ENCODE measurements at places on chromosomes 3 and 15. TPM values are rescaled to one million over a fixed set of nuclear protein-coding genes. Genes with fewer than 3 reads are reported as not detected.

- DNase-seq: no peak
Measured at GRCh38 chr15:75732177-75732808, 19.6 kb upstream of the CSPG4 start.

GRCh38 chr3:87634426-87634825, 358.0 kb upstream of the POU1F1 start:
- no peak for DNase-seq

DNA sequence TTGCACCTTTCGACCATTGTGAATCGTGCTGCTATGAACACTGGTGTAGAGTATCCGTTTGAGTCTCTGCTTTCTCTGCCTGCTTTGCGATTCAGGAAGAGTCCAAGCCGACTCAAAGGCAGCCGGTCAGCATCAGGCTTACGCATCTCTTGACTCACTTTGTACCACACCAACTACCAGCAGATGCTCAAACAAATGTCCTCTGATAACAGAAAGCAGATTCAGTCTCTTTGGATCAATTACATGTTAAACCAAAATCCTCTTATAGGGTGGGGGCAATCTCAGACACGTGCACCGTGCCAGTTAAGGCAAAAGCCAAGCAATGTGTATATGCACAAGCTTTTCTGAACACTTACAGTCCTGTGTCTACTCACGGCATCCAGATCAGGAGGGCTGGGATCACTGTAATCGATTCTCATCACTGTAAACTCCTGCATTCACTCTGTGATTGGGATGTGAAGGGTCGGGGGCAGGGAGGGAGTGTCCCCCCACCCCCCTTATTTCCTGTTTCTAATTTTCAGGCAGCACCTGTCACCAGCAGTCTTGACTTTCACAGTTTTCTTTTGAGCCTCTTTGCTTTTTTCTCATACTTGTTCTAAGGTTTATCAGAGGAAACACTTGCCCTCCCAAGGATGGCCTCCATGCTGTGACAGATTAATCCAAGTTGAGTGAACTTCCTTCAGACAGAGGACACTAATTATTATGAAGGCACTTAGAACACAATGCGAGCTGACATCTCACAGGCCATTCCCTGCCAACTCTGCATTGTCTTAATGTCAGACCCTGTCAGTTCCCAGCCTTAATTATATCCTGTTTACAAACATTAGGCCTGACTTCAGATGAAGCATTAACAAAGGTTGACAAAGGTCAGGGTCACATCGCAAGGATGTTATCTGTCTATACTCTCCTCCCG, 153.5 kb downstream of the MECOM start:
- DNase-seq: no peak

GRCh38 chr15:53378096-53378800, 381.2 kb downstream of the WDR72 start:
- no peak for DNase-seq

GRCh38 chr3:30691944-30692343, 85.5 kb downstream of the TGFBR2 start:
- DNase-seq: no peak

GRCh38 chr3:156705761-156706616, 31.6 kb downstream of the TIPARP start:
- no peak for DNase-seq

The LRRIQ4 gene
- not detected for total RNA-seq

The GDPGP1 gene
- 6.4 TPM for total RNA-seq

The WDR93 gene
- total RNA-seq: not detected

The OCA2 gene
- not detected for total RNA-seq
